T-helper 1 cell (primary cell): ENCODE measurements at places on chromosomes 3 and 15.

DNA sequence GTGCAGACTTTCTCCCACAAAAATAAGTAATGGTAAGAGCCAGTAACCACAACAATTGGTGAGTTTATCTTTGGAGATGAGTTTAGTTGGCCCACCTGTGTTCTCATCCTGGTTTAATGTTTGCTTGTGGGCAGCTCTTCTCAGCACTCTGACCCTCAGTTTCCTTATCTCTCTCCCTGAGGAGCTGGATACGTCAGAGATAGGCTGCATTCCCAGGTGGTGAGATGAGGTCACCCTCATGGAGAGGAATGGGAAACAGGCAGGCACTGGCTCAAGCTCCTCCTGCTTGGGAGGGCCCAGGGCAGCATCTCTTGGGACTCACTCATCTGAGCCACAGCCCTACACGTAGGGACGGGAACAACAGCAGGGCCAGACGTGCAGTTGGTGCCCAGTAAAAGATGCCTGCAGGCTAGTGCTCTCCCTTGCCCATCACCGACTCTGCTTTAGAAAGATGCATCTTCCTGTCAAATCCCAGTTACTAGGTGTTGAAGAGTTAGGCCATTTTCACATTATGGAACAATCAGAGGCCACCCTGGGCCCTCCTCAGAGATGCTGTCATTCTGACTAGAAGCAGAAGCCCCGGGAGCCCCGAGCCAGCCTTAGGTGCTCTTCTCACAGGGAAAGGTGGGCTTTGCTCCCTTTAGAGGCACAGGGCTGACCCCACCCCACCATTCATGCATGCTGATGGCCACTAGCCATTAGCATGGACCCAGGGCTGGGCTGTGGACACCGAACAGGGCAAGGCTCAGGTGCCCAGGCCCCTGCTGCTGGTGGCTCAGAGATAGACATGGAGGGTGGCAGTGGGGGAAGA lies 59.7 kb downstream of the GRIP2 start:
- no peak for DNase-seq

DNA sequence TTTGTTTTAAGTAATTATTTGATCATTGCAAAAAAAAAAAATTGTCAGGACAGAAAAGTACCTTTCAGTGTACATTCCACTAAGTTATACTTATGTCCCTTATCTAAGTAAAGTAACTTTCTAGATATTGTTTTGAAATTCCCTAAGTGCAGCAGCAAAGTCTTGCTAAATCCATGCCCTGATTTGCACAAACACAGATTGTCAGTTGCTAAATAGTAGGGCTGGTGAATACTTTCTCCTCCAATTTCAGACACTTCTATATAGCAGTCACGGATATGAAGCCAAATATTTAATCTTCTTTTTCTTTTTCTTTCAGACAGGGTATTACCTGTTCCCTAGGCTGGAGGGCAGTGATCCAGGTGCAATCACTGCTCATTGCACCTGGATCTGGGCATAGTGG lies 12.9 kb downstream of the LRRC2 start:
- no peak for DNase-seq

DNA sequence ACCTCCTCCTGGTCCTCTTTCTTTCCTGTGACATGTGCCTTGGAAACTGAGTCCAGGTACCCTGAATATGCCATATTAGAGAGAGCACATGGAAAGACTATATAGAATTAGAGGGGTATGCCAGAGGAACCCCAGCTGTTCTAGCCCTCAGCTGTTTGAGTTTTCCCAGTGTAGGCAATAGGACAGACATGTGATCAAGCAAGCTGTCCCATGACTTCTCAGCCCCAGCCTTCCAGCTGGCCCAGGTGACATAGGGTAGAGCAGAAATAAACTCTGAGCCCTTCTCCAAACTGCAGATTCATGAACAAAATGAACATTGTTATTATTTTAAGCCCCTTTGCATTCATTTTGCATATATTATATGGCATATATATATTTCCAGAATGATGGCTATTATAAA lies 118.7 kb downstream of the PPM1L start:
- no peak for DNase-seq

DNA sequence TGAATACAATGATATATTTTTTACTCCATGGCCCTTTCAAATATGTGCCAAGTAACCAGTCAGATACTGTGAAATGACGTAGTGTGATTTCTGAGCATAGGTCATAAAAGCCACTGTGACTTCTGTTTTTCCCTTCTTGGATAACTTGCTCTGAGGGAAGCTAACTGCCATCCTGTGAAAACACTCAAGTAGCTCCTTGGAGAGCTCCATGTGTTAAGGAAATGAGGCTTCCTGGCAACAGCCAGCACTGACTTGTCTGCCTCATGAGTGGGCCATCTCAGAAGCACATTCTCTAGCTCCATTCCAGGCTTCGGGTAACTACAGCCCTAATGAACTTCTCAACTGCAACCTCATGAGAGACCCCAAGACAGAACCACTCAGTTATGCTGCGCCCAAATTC lies 9.5 kb upstream of the CCDC80 start:
- no peak for DNase-seq

DNA sequence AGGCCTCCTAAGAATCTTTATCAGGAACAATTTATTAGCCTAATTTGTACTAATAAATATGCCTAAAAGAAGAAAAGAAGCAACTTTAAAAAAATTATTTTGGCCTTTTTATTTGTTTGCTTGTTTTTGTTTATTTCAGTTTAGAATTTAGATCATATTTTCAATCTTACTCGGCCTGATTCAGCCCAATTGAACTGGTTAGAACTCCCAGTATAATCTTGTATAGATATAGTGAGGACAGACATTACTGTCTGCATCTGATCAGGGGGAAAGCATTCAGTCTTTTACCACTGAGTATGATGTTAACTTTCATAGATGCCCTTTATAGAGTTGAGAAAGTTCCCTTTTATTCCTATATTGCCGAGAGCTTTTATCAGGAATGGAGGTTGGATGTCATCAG lies 56.0 kb upstream of the CSTA start:
- no peak for DNase-seq

DNA sequence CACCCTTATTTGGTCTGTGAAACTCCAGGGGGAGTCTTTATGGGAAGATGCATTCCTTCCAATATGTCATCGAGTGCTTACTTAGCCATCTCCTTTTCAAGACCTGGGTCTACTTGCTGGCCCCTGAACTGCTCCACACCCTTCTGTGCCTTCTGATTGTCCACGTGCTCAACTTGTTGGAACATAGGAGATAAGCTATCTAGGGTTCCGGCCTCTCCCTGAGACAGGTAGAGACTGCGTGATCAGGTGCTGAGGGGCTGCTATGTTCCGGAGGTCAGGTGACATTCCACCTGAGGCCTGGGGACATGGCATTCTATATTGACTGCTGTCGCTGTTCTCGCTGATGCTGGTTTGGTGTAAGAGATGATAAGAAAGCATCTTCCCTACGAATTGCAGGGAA lies 65.6 kb downstream of the ATP1B3 start:
- no peak for DNase-seq

DNA sequence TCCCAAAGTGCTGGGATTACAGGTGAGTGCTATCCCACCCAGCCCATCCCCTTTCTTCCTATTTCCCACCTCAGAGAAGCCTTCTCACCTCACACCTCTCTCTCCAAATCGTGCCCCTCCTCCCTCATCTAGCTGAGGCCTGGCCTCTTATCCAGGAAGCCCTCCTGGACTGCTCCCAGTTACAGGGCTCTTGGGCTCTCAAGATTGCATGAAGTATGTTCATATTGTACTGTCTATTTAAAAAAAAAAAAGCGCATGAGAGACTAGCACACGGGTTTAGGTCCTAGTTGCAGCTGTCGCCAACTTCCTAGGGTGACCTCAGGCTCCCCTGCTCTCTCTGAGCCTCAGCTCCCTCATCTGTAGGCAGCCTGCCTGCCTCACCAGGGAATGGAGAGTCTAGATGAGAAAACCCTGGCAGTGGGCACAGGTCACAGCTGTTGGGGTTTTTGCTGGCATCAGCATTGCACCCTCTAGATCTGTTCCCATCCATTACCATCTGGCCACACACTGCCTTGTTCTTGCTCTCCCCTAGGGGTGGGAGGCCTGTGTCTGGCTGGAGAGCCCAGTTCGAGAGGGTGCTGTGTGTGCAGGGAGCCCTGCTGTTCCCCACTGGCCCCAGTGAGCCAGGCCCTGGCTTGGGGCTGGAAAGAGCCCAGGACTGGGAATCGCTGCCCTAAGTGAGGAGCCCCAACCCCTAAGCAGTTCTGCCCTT lies 24.2 kb upstream of the C15orf39 start:
- no peak for DNase-seq

DNA sequence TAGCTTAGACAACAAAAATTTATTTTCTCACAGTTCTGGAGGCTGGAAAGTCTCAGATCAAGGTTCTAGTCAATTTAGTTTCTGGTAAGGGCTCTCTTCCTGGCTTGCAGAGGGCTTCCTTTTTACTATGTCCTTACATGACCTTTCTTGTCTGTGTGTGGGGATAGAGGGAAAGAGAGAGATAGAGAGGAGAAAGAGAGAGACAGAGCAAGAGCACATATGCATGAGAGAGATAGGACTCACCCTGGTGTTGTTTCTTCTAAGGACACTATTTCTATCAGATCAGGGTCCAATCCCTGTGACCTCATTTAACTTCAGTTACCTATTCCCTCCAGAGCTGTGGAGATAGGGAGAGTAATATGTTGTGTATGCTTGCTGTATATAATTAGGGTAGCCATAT lies 44.9 kb upstream of the TEX9 start:
- no peak for DNase-seq

- DNase-seq: no peak
Observed at GRCh38 chr3:159787178-159787574, 201.5 kb upstream of the IL12A start.

GRCh38 chr15:79051029-79051428 lies 39.6 kb downstream of the RASGRF1 start:
- no peak for DNase-seq

GRCh38 chr15:70597056-70597603 lies 166.2 kb downstream of the UACA start:
- no peak for DNase-seq

GRCh38 chr3:143535994-143536784 lies 312.1 kb downstream of the SLC9A9 start:
- no peak for DNase-seq
